ENCODE measurements at places on chromosomes 5 and 9.

- no peak for DNase-seq
Measured at GRCh38 chr9:89457376-89457855, 40.5 kb downstream of the SEMA4D start.

- DNase-seq = no peak
Measured at GRCh38 chr9:22160221-22160620, 151.1 kb upstream of the CDKN2B start.

DNA sequence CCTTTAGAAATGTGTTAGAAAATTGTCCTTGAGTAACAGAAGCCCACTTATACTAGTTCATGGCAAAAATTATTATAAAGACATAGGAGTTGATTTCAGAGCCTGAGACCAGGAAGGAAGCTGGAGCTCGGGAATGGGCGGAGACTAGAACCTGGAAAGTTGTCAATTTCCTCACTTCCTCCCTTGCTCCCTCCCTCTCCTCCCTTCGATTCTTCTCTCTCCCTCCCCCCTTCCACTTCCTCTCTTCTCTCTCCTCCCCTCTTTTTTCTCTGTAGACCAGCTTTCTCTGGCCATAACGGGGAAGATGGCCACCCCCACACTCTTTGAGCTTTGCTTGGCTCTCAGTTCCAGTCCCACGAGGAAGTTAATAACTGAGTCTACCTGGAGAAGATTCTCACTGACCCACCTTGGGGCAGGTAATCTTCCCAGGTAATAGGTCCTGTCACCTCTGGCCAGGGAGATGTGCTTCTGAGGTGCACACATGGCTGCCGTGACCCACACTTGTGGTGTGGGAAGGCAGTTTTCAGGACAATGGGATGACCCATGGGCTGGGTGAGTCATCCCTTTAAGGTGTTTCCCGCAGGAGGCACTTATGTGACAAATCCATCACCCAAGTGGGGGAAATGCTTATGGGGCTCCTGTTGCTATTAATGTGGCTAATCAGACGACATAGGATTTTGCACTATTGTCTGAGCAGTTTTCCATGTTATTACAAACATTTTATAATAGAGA, 78.7 kb downstream of the HSPA4 start:
- DNase-seq = no peak

DNA sequence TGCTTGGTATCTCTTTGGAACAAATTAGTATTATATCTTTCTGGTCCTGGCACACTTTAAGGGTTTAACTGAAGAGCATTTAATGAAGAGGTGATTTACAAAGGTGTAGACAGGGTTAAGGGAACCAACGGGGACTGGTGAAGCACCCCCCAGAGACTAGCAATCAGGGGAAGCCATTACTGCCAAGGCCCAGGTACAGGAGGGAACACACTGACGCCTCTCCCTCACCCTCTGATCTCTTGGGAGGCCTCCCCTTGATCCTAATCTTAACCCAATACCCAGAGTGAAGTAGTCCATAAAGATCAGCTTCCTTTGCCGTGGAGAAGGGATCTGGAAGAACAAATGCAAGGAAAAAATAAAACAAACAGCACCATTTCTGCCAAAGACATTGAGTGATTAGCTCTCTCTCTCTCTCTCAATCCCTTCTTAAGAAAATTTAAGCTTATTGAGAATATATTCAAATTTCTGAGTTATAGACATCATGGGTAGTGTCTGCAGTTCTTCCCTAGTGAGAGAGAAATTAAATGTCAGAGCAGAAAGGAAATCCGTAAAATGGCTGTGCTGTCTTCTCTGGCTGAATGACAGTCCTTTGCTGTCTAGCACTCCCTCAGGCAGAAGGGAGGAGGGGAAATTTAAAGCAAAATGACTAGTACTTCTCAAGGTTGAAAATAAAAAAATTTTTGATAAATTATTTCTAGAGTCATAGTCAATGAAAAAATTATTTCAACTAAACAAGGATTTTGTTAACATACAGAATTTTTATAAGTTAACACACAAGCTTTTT, 20.0 kb downstream of the F2R start:
- no peak for DNase-seq

GRCh38 chr5:142871363-142872193, 101.4 kb downstream of the ARHGAP26 start:
- no peak for DNase-seq
